ENCODE measurements at places on chromosomes 16 and 17.

GRCh38 chr16:35188288-35189155 lies 1729.1 kb downstream of the TP53TG3F start:
- no peak for DNase-seq

DNA sequence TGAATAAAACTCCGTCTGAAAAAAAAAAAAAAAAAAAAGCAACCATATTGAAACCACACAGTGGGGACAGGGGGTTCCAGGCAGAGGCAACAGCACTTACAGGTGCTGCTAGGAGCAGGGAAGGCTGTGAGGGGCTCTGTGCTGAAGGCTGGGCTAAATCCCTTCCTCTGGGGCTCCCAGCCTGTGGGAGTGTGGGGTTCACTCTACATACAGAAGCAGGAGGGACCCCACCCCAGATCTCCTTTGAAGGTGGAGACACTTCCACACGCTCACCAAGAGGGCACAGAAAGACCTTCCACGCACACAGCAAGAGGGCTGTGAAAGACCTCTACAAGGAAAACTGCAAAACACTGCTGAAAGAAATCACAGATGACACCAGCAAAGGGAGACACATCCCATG lies 53.9 kb downstream of the USP22 start:
- DNase-seq, result no peak

GRCh38 chr16:87702325-87702811 lies 63.4 kb downstream of the KLHDC4 start:
- DNase-seq, result peak; percentile 15

DNA sequence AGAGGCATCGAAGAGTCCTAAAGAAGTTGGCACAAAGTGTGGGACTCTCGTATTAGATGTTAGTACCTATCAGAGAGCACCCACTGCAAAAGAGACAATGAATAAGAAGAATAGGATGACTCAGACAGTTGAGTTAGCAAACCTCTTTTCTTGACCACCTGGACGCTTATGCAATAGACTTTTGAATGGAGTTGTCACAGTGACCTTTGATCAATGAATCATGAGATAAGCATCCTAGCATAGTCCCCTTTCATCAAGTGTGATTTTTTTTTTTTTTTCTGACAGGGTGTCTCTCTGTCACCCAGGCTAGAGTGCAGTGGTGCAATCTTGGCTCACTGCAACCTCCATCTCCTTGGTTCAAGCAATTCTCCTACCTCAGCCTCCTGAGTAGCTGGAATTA lies 1417.9 kb upstream of the GOT2 start:
- no peak for DNase-seq

DNA sequence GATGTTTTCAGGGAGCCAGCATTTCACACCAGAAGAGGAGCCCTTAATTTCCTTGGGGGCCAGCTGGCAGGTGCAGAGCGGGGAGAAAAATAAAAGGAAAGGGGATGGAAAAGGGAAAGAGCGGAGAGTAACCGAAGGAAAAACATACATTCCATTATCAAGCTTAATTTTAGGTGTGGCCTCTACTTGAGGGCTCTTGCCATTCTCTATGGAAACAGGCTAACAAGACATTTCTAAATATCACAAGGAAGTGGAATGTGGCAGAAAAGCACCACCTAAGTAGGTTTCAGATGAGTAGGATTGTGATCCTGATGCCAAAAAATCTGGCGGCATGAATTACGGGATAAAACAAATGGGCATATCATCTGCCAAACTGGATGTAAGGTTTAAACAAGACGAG lies 970 bp upstream of the DYNC1LI2 start:
- no peak for DNase-seq

DNA sequence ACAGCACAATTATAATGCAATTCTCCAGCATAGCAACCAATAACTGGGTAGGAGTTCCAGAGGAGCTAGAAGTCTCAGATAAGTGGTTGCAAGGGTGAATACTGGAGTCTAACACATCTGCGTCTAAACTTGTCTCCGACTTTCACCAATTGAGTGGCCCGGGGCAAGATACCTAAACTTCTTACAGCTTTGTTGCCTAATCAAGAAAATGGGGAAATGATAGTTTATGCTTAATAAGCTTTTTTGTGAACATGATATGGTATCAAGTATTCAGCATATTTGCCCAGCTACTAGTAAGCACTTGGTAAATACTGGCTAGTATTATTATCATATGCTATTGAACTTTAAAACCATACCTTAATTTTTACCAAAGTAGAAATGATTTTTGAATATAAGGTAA lies 183.5 kb downstream of the KCNJ2 start:
- DNase-seq, result no peak

GRCh38 chr17:65093930-65094329 lies 37.4 kb upstream of the GNA13 start:
- no peak for DNase-seq

DNA sequence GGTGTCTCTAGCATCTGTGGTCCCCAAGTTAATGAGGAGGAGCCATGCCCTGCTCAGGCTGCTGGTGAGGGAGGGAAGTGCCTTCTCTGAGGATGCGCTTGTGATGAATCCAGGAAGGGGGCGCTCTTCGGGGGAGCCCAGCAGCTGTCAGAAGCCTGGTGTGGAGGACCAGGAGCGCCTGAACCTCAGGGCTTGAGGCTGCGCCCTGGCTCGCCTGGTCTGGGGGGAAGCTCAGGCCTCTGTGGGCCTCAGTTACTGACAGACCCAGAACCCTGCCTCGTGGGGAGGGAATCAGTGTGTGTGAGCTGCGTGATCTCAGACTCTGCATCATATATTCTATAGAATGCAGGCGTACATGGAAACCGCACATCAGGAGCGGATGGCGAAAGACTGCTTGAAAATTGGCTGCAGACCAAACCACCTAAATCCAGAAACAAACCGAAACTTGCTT lies 126.1 kb downstream of the SEC14L1 start:
- no peak for DNase-seq

GRCh38 chr17:3528403-3528851 lies 29.2 kb downstream of the TRPV3 start:
- no peak for DNase-seq

GRCh38 chr16:75238132-75238852 lies 13.1 kb downstream of the BCAR1 start:
- DNase-seq, result no peak

DNA sequence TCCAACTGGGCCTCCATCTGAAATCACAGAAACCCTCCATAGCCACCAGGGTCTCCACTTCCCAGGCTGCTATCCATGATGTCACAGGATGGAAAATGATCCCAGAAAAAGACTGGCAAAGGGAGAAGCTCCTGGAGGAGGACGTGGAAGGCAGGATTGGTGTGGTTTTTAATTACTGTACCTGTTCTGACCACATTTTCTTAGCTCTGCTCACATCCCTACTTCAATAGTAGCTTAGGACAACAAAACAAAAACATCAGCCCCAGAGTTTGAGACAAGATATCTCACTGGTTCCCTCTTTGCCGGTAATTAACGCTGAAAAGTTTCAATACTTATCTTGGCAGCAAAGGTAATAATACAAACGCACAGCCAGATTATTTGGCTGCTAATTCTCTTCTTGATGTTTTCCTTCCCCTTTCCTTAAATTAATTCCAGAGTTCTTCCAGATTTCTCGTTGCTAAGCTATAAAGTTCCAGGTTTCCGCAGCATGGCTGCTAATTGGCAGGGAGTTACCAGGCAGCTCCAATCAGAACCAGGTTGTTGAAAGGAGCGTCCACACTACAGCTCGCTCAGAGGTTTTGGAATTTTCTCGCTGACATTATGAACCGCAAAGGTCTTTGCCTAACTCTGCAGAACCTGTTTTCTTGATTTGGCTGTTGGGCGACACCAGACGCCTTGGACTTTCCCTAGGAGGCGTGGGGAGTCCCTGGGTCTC lies 263.4 kb downstream of the MRTFB start:
- DNase-seq, result no peak

DNA sequence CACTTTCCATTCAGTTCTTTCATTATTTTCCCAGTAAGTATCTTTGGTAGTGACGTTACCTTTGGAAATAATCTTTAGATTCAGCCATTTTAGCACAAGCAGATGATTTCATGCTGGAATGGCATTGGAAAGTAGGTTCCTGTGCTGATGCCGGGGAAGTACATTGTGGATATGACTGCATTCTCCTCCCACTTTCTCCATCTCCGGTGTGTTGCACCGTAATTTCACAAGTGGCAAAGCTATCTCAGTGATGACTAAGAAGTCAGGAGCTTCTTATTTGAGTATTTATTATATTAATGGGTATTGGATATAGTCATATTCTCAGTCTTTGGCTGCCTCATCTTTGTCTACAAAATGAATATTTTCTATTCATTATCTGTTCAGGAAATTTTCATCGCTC lies 69.8 kb downstream of the MRTFB start:
- DNase-seq, result no peak

GRCh38 chr17:5698959-5699358 lies 114.7 kb upstream of the NLRP1 start:
- DNase-seq, result no peak

GRCh38 chr17:33902901-33903449 lies 352.1 kb upstream of the CCL2 start:
- DNase-seq, result no peak

GRCh38 chr17:34798581-34798980 lies 162.7 kb downstream of the CCT6B start:
- no peak for DNase-seq

DNA sequence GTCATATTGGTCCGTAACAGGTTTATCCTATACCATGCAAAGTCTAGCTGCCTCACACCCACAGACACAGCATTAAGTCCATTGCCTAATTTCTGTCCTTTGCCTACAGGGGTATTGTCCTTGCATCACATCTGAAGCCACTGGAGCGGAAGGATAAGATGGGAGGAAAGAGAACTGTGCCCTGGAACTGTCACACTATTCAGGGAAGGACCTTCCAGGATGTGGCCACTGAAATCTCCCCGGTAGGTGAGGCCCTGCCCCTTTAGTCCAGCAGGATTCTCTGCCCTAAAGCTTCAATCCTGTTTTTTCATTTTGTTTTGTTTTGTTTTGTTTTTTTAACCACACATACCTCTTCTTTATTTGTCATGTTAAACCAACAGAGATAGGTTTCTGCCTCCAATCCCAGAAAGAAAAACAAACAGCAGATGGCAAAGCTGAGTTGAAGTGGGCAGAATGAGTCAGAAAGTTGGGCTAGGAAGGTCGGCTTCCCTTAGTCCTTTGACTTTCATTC lies 2.2 kb upstream of the EFTUD2 start:
- no peak for DNase-seq

- no peak for DNase-seq
These were observed 57.5 kb downstream of the CYB5B start for GRCh38 chr16:69481901-69482341.

DNA sequence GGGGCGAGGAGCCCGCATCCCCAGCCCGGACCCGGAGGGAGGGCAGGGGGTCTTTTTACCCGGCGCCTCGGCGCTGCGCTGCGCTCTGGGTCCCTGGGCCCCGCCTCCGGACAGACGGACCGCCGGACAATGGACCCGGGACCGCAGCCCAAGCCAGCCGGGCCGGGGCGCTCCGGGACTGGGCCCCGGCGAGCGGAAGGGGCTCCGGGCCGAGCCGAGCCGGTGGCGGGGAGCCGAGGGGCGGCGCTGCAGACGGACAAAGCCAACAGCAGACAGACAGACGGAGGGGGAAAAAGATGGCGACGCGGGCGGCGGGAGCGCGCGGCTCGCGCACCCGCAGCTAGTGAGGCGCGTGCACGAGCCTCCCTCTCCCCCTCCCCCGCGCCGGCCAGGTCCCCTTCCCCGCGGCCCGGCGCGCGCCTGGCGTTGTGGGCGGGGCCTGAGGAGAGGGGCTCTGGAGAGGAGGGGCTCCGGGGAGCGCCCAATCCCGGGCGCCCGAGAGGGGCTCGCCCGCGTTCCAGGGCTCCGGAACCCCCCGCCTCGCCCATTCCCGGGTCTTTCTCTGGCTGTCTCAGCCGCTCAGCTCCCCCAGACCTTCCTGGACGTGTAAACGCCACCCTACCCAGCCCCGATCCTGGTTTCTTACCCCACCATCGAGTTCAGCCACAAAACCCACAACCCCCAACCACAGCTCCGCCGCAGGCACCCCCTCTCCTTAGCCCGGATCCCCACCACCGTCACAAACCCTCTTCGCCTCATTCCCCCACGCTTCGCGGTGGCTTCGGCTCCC lies at the start of gene ZNF821:
TSS of gene ZNF821 (minus strand) at position 334 of the 790 bp plus-strand sequence. CDS start 4,236 bp downstream, outside the sequence.
- DNase-seq, result peak; percentile 70

GRCh38 chr17:66698270-66698669 lies 136.6 kb upstream of the CACNG5 start:
- no peak for DNase-seq

GRCh38 chr17:28571361-28572122 lies at the start of gene PIGS:
Gene PIGS (minus strand): TSS chr17:28571524. CDS start chr17:28571496, 28 bp downstream.
- DNase-seq, result peak; percentile 72

- peak; percentile 75 for DNase-seq
These were observed 1.9 kb downstream of the TSEN54 start for GRCh38 chr17:75518201-75518600.

- no peak for DNase-seq
These were observed 295.8 kb downstream of the ZFHX3 start for GRCh38 chr16:72752004-72752695.

- no peak for DNase-seq
These were observed 43.0 kb upstream of the ZNF629 start for GRCh38 chr16:30830072-30830417.

GRCh38 chr17:15341385-15341849 lies at the start of gene TEKT3:
Gene TEKT3 (minus strand): TSS chr17:15341597. CDS start chr17:15331585, 10,012 bp downstream.
- DNase-seq, result no peak

DNA sequence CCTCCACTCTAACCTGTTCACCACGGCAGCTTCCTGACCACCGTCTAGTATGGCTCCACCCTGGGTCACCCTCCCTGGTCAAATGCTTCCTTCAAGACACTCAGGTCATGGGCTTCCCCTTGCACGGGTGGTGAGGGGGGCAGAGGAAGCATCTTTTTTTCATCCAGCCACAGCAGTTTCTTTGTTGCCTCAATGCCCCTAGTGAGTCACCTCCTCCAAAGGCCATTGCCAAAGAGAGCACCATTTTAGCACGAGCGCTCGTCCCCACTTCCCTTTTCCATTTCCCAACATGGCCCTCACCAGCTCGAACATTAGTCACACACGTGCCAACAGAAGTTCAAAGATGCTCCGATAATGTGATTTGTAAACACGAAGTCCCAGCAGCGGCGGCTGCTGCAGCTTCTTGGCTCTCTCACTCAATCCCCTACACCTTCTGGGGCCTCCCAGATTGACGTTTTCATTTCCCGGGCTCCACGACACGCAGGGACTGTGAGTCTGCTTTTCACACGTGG lies 134.6 kb downstream of the GAS7 start:
- no peak for DNase-seq

DNA sequence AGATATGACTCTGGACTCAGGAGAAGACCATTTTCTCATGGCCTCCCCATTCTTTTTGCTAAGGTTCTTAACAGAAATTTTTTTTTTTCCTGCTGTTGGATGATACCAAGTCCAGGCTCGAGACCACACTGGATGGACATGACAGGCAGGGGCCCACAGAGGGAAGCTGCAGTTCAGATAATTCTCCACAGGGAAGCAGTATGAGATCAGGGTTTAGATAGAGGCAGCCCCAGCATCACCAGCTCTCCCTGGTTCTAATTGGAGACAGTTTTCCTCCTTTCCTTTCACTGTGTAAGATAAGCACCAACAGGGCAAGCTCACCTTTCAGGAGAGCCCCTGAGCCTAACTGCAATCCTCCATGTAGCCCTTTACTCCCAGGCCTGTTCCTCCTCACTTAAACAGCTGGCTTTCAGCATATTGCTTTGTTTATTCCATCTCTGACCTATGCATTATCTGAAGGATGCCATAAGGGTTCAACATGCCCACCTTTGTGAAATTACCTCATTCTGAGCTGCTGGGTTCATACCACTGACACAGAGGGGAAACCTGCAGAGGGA lies 108.1 kb downstream of the SNX11 start:
- DNase-seq, result no peak

Data from central memory CD8-positive, alpha-beta T cell (primary cell).